ENCODE measurements at places on chromosomes 2 and 18. TPM values are rescaled to one million over a fixed set of nuclear protein-coding genes. Genes with fewer than 3 reads are reported as not detected.

CIB4 gene
- total RNA-seq, result not detected

ALK gene
- 0.04 TPM for total RNA-seq

NT5DC4 gene
- total RNA-seq, result not detected

RAPGEF4 gene
- total RNA-seq, result 1.2 TPM

MROH2A gene
- not detected for total RNA-seq

- peak; percentile 37 for DNase-seq
These were observed 8.6 kb upstream of the ZNF407 start for GRCh38 chr18:74589021-74589420.

- DNase-seq, result peak; percentile 16
These were observed 11.3 kb downstream of the LCT start for GRCh38 chr2:135825550-135826176.

DNA sequence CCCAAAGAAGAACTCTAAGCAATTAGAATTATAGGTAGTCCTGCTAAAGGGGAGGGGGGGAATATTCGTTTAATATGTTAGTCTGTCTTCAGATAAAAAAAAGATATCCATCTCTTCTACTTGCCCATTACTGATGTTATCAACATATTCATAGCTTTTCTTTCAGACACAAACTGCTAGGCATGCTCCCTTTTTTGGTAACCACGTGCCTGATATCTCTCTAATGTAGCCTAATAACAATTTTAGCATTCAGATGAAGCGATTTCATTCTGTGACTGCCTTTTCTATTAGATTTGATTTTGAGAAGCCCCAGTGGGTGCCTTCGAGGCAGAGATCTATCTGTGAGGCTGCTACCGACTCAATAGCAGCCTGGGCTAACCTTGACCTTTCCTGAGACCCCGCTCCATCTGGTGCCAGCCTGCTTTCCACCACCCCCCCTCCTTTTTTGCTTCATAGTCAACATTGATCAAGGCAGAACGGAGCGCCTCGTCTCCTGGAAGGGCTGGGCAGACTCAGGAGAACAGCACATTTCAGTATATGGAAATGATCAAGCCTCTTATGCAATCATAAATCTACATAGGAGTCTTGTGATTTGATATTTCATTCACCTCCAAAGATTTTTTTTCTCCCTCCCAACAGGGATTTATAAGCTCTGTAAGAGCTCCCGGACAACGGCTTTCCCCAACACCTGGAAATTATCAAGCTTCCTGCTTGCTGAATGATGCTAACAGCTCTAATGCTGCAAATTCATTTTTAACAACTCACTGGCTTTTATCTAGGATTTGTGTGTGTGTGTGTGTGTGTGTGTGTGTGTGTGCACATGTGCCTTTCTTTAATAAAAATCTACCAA lies 14.7 kb upstream of the BCL11A start:
- no peak for DNase-seq

DNA sequence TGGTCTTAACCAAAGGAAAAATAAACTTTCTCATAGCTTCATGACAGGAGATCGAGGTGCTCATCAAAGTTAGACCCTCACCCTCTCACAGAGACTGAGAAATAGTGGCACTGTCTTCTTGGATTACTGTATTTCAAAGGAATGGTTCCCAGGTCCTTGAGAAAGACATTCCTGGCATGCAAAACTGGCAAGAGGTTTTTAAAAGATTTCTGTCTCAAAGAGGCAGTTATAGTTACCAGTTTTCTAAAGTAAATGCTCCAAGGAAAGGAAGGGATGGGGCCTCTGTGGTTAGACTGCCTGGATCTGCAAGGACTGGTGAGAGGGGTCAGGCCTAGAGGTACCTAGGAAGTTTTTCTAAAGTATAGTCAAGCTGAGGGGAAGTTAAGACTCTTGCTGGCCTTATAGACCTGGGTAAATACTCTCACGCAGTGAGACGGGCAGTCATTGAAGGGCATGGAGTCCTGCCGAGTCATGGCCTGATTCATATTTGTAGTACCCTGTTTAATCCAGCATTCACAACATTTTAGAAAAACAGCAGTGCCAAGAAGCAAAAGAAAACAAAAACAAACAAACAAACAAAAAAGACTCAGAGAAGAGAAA lies 226.1 kb downstream of the DOK6 start:
- DNase-seq, result peak; percentile 18

- DNase-seq, result no peak
These were observed 97.8 kb downstream of the ZFP36L2 start for GRCh38 chr2:43128559-43128955.

- no peak for DNase-seq
These were observed 69.9 kb downstream of the RNF152 start for GRCh38 chr18:61822879-61823278.

- DNase-seq, result no peak
These were observed 88.2 kb downstream of the ASAP2 start for GRCh38 chr2:9294764-9295163.

DNA sequence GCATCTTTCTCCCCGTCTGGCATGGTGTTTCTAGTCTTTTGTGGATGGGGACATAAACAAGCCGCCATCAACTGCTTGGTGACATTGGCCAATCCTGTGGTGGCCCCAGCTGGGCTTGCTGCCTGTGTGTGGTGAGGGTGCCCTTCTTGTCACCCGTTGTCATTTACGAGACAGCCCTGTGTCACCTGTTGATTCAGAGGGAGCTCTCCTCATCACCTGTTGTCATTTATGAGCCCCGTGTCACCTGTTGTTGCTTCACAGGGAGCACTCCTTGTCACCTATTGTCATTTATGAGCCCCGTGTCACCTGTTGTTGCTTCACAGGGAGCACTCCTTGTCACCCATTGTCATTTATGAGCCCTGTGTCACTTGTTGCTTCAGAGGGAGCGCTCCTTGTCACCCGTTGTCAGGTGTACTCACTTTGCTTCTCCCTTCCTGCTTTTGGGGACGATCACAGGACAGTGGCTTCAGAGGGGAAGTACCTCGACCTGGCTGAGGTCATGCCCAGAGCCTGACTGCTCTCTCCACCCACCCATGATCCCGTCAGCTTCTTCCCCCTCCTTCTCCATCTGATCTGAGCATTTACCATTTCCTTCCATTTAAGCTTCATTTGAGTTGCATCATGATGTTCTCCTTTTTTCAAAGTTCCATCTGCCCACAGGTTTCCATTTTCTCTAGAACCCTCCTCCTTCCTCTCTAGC lies 29.1 kb downstream of the HPCAL1 start:
- DNase-seq, result peak; percentile 41

DNA sequence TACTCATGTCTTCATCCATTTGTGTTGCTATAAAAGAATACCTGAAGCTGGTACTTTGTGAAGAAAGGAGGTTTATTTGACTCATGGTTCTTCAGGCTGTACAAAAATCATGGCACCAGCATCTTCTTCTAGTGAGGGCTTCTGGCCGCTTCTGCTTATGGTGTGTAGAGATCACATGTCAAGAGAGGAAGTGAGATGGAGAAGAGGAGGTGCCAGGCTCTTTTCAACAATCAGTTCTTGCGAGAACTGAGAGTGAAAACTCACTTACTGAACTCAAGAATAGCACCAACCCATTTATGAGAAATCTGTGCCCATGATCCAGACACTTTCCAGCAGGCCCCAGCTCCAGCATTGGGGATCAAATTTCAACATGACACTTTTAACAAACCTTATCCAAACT lies 30.0 kb upstream of the BARD1 start:
- no peak for DNase-seq

- DNase-seq, result no peak
These were observed 288.1 kb upstream of the CELF4 start for GRCh38 chr18:37853706-37854105.

Data from muscle of leg (tissue), 16 donors.